ENCODE measurements at places on chromosomes 1 and 21.

GRCh38 chr1:37601441-37601840 lies 5.7 kb upstream of the GNL2 start:
- no peak for DNase-seq

DNA sequence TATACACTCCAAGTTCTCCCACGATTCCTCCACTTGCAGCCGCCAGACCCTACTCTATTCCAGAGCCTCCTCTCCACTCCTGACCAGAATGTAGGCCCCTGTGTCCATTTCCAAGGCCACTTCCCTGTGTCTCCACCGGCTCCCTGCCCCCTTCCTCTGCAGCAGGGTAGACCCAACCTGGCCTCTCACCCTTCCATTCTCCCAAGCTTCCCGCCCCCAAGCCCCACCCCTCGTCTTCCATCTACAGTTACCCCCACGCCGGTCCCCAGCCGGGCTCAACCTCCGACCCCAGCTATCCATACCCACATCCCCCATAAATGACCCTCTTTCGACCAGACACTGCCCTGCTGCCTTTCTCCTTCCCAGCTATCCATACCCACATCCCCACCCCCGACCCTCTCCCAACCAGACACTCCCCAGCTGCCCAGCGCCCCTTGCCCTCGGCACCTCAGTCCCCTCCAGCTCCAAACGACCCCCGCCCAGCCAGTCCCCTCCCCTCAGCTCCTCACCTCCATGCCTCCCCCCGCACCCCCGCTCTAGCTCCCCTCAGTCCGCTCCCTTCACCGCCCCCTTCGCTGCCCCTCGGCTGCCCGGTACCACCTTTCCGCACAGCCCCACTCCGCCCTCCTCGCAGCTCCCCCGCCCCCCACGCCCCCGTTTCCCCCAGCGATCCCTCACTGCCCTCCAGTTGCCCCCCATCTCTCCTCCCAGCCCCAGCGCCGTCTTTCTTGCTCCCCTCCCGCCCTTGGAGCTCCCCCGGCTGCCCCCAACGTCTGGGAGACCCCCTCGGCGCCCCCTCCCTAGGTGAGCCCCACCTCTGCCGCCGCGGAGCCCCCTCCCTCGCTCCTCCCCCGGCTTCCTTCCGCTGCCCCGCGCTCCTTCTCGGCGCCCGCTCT lies 670 bp downstream of the RAB3B start:
- DNase-seq = no peak

- DNase-seq = no peak
Measured at GRCh38 chr1:244557565-244557964, 95.4 kb upstream of the DESI2 start.

- DNase-seq = no peak
Measured at GRCh38 chr1:5967351-5968160, 24.7 kb downstream of the NPHP4 start.

GRCh38 chr1:226404063-226404903 lies 3.6 kb downstream of the PARP1 start:
- no peak for DNase-seq

GRCh38 chr1:100516857-100517256 lies 21.1 kb upstream of the GPR88 start:
- no peak for DNase-seq

DNA sequence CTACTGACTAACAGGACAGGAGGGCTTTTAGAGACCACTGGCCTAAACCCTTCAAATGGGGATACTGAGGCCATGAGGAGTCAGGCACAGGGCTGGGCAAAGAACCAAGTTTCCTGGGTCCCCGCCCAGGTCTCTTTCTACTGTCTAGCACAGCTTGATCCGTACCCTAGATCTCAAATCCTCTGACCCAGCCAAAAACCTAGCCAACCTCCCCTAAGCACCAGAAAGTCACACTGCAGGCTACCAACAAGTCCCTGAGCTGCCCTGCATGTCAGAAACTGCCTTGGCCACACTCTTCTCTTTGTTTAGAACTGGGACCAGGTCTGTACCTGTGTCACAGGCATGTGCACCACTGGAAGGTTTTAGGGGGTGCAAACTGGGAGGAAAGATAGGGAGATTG lies 33.6 kb downstream of the AHDC1 start:
- no peak for DNase-seq

DNA sequence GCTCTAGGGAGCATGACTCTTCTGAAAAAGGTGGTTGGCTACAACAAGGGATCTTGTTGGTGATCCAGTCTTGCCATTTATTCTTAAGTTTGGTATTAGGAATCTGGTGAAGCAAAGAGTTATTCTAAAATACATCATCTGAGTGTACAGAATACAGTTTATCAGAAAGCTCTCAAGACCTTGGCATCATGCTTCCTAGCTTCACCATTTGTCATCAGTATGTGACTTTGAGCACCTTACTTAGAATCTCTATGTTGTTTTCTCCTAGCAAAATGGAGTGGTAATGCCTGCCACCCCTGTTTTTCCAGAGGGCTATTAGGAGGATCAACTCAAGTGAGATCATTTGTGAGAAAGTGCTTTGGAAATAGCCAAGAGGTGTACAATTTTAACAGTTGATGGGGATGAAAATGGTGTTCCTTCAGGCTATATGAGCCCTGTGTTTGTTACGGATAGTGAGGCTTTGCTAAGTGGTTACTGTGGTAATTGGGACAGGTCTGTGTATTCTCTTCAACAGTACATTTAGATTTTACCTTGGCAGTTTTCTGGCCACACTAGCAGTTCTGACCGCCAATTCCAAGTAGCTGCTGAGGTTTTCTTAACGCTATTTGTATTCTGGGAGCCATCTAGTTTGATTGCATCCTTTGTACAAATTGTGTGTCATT lies 120.5 kb downstream of the DISP1 start:
- DNase-seq = no peak

- peak; percentile 2 for DNase-seq
Measured at GRCh38 chr21:23887725-23888306, 1719.5 kb downstream of the MRPL39 start.

GRCh38 chr1:19814681-19815503 lies at the start of gene RNF186:
Gene RNF186, minus strand, starts transcription at chr1:19815283. Its CDS starts 182 bp downstream, at chr1:19815101.
- DNase-seq = no peak

DNA sequence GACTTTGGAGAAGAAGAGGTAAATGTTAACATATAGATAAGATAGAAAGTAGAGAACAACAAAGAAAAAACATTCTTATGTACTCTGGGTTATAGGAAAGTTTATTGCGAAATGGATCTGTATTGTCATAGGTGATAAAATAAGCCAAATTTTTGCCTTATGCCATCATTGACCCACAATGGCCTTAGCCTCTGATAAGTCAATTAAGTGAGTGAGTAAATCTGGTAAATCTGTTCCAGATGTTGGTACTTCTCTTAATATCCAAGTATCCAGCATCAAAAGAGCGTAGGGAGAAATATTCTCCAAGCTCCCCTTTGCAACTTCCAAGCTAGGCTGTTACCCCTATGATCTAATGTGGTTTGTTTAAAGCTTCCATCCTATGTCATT lies 38.3 kb upstream of the CLCA4 start:
- DNase-seq = no peak

DNA sequence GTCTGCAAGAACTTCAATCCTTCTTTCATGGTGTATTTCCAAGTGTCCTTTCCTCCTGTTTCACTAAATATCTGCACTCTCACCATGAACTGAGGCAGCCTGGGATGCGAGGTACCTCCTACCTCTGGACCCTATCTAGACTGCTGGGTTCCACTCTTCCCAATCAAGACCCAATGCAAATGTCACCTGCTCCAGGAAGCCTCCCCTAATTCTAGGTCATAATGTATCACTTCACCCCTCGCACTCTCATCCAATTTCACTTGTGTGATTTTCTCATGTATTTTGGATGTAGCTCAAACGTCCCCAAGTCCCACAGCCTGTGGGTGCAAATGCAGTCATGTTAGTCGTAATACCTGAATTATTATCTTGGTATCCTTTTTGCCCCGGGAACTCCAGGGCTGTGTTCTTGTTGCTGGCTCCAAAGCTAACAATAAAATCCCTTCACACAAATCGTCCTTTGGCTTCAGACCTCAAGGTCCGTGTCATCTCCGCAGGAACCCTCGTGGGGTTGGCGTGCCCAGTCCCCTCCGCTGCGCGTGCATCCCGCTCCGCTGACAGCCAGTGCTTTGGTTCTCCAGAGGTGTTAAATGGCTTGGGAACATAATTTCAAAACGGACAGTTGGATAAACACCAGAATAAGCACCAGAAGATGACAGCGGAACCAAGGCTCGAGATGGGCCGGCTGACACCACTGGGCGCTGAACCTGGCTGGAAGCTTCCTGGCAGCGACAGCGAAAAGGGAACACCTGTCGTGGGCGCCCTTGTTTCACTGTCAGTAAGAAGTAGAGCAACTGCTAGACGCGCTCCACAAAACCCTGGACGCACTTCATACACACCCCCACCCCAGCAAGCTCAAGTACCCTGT lies 1.0 kb upstream of the BACH1 start:
- no peak for DNase-seq

GRCh38 chr1:197510691-197511378 lies 242.8 kb downstream of the CRB1 start:
- no peak for DNase-seq

- no peak for DNase-seq
Measured at GRCh38 chr1:68046423-68046822, 4.0 kb downstream of the DIRAS3 start.

- peak; percentile 47 for DNase-seq
Measured at GRCh38 chr1:1597275-1597930, 2.5 kb downstream of the FNDC10 start.

DNA sequence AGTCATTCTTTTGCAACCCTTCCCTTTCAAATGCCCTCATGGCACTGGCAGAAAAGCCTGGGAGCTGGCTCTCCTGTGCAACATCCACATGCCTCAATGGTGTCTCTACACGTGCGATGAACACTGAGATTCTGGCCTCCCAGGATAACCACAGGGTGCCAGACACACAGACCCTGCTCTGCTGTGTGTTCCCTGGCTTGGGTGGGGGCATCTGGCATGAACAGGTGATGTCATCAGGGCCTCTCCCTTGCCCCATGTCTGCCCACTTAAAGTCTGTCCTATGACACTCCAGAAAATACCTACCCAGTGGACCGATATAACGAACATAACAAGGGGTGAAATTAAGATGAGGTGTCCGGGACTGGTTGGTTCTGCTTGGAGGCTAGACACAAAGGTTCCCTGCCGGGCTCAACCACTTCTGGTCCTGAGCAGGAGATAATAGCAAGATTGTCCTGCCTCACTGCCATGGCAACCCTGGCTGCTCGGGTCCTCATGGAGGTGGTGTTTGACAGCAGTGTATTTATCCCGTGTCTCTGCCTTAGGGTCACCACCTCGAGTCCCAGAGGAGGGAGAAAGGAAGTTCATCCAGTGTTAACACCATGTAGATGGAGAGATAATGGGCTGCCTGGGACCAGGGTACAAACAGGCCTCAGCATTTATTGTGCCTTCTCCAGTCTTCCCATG lies 19.3 kb downstream of the INSRR start:
- DNase-seq = no peak

GRCh38 chr1:156144742-156145141 lies 8.6 kb upstream of the SEMA4A start:
- DNase-seq = no peak

DNA sequence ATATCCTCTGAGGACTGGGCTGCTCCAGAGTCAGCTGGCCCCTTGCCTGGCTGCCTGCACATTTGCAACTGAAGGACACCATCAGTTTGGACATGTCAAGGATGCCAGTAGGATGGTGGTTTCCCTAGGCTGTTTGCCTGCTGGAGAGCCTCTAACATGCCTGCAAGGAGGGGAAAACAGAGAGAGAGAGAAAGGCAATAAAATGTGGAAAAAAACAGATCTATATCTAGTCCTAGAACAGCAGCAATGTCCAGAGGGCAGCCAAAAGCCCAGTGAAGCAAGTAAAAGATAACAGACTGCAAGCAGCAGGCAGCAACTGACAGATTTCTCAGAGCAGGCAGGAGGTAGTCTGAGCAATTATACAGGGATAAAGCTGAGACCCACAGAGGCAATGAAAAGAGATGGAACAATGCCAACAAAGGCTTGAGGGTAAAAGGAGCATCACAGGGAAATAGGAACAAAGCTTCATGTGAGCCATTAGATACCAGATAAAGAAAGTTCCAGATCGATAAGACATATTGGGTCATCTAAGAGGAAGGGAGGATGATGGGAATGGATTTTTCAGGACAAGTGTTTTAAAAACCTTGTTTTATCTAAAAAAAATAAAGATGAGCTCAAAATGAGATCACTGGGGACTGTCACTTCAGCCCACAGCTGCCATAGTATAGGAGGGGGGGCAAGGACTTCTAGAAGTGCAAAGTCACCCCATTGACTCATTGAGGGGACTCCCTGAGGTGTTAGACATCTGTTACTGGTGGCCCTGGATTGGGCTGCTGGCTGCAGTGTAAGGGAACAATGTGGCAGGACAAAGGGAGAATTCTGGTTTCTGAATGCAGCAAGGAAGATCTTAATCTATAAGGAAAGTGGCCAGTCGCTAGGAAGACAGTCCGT lies 38.6 kb upstream of the GADD45A start:
- peak; percentile 58 for DNase-seq

GRCh38 chr1:1086911-1087341 lies 12.8 kb upstream of the RNF223 start:
- no peak for DNase-seq

- DNase-seq = peak; percentile 45
Measured at GRCh38 chr1:111471012-111471411, 2.8 kb upstream of the C1orf162 start.

DNA sequence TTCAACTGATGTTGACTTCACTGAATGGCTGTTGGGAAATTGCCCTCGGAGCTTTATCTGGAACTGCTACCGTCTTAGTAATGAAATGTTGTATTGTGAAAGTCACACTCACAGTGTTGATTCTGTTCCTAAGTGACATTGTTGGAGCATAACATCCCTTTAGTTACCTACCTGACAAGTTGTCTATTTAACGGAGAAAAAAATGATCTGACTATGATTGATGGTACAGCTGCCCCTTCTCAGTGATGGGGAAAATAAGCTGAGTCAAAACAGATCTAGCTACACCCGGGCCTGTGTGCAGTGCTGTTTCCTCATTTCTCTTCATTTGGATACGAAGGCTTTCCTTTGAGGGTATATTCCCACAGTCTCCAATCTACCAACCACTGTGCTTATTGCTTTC lies 472.3 kb upstream of the BRINP3 start:
- DNase-seq = no peak

GRCh38 chr1:85605484-85606413 lies 25.2 kb downstream of the CCN1 start:
- no peak for DNase-seq

- DNase-seq = no peak
Measured at GRCh38 chr1:230113593-230114236, 46.7 kb downstream of the GALNT2 start.
